Naive thymus-derived CD8-positive, alpha-beta T cell (primary cell): ENCODE measurements at places on chromosomes 7 and 10. TPM values are rescaled to one million over a fixed set of nuclear protein-coding genes. Genes with fewer than 3 reads are reported as not detected.

The CTNNA3 gene
- polyA plus RNA-seq, result not detected

The OR6V1 gene
- polyA plus RNA-seq, result not detected

The ABCB1 gene
- 34.7 TPM for polyA plus RNA-seq

The BEND7 gene
- polyA plus RNA-seq, result not detected

The ZPBP gene
- not detected for polyA plus RNA-seq

The CFAP69 gene
- polyA plus RNA-seq, result not detected

The HBP1 gene
- 55.6 TPM for polyA plus RNA-seq

The TPST1 gene
- 6.7 TPM for polyA plus RNA-seq

The NEUROG3 gene
- not detected for polyA plus RNA-seq

The CALHM1 gene
- polyA plus RNA-seq, result not detected

The GPR15LG gene
- not detected for polyA plus RNA-seq

The ASB10 gene
- not detected for polyA plus RNA-seq

The PAPSS2 gene
- polyA plus RNA-seq, result 0.05 TPM

DNA sequence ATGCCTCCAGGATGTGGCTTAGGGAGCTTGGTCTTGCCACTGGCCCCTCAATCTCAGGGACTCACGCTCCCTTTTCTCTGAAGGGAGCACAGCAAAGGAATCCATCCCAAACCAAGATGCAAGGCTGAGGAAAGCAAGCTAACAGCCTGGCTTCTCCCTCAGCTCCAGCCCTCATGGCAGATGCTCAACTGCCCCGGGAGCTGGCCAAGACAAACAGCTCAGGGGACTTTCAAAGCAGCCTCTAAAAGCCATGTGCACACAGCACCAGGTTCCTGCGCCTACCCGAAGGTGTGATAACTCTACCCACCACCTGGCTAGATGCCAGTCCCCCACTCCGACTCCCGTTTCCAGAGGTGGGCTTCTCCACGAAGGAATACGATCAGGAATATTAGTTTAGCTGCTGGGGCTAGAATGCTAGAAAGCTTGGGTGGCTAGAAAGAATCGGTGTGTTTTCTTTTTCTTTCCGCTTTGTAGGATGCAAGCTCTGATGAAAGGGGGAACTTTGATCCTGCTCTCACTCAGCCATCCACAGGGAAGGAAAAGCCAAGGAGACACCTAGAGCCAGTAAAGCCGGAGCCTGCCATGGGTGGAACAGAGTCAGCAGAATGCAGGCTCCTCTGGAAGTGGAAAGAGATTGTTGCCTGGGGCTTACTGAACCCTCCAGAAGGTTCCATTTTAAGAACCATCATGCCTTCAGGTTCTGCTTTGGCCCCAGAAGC lies 89.0 kb upstream of the FGFR2 start:
- DNase-seq, result no peak
- H3K4me1 ChIP-seq, result no peaks in the 10 kb centered on the region
- H3K27ac ChIP-seq, result no peak overlapping the region
- H3K36me3 ChIP-seq, result no peaks in the 10 kb centered on the region
- peaks cover 15% of the 10 kb centered on the region for H3K27me3 ChIP-seq

GRCh38 chr10:95601116-95601719 lies 40.0 kb upstream of the SORBS1 start:
- peaks cover 2% of the 10 kb centered on the region for H3K27me3 ChIP-seq
- H3K4me3 ChIP-seq, result no peak overlapping the region
- no peak for DNase-seq
- no peak overlapping the region for H3K27ac ChIP-seq

DNA sequence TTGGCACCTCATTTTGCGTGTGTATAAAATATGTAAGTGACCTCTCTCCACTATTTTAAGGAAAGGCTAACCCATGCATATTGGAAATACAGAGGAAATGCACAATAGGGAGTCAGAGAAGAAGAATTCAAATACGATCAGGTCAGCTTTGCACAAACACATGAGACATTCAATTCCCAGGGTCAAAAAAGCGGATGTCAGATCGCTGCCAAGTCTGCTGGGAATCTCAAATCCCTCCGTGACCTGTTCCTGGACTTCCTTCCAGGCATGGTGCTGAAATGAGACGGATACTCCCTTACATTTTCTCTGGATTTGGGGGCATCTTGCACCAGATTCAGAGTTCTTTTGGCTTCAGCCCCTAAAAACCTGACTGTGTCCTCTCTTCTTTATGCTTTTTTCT lies 91.9 kb upstream of the PRKCQ start:
- H3K4me3 ChIP-seq, result no peak overlapping the region
- no peaks in the 10 kb centered on the region for H3K4me1 ChIP-seq
- no peak for DNase-seq
- no peak overlapping the region for H3K27ac ChIP-seq
- no peaks in the 10 kb centered on the region for H3K27me3 ChIP-seq

GRCh38 chr7:128231021-128231420 lies 10.1 kb upstream of the LEP start:
- peaks cover 5% of the 10 kb centered on the region for H3K27me3 ChIP-seq
- no peak overlapping the region for H3K4me3 ChIP-seq
- H3K27ac ChIP-seq, result no peak overlapping the region
- H3K4me1 ChIP-seq, result no peaks in the 10 kb centered on the region
- no peaks in the 10 kb centered on the region for H3K36me3 ChIP-seq

GRCh38 chr10:75899816-75900390 lies 468.5 kb downstream of the LRMDA start:
- no peak overlapping the region for H3K27ac ChIP-seq
- H3K27me3 ChIP-seq, result peaks cover 5% of the 10 kb centered on the region
- DNase-seq, result no peak
- no peaks in the 10 kb centered on the region for H3K36me3 ChIP-seq
- no peak overlapping the region for H3K4me3 ChIP-seq

- H3K4me3 ChIP-seq, result no peak overlapping the region
- no peak for DNase-seq
- H3K27ac ChIP-seq, result peak overlapping the region; percentile 78
- H3K36me3 ChIP-seq, result peaks cover 38% of the 10 kb centered on the region
- no peaks in the 10 kb centered on the region for H3K27me3 ChIP-seq
Measured at GRCh38 chr10:101901340-101901739, 57.7 kb upstream of the KCNIP2 start.

DNA sequence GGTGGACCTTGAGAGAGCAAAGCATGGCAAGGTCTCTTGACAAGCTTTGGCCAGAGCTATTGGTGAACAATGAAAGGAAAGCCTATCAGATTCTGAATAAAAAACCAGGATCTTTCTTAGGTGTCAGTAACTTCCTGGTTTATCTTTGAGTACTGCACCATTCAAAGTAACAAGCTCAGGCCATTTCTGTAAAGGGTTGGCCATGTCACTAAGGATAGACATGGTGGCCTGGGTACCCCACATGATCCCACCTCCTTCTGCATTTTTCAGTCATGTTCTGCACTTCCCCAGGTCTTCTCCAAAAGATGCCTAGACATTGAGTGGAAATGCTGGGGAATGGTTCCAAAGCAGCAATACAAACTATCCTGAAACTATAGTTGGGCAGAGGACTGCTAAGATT lies 242.0 kb downstream of the ARHGAP12 start:
- peaks cover 36% of the 10 kb centered on the region for H3K36me3 ChIP-seq
- no peaks in the 10 kb centered on the region for H3K27me3 ChIP-seq
- H3K4me1 ChIP-seq, result no peaks in the 10 kb centered on the region
- H3K27ac ChIP-seq, result no peak overlapping the region

DNA sequence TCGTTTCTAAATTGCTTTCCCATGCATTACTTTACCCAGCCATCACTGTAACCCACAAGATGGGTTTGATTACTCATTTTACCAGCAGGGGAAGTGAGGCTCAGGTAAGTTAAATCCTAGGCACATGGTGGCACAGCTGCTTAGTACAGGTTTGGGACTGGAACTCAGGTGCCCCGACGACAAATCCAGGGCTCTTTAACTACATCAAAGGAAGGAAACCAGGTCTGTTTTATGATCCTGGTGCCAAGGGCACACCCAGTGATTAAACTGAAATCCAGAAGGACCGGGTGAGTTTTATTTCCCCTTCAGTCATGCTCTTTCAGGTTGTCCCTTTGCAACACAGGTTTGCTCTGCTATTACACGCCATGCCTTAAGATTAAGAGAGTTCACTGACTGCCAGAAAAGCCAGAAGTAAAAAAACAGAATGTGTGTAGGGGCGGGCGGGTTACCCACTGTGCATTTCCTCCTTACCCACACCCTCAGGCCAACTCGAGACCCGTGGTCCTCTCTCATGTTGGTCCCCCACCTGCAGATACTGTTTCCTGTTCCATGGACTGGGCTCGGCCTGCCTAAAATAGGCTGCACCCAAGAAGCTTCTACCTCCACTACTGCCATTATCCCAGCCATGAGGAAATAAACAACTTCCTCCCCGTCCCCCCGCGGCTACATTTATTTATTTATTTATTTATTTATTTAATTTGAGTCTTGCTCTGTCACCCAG lies 55.1 kb upstream of the KDM7A start:
- no peaks in the 10 kb centered on the region for H3K27me3 ChIP-seq
- peaks cover 49% of the 10 kb centered on the region for H3K4me1 ChIP-seq
- peak overlapping the region; percentile 100 for H3K27ac ChIP-seq
- H3K4me3 ChIP-seq, result peak overlapping the region; percentile 93
- H3K36me3 ChIP-seq, result no peaks in the 10 kb centered on the region

DNA sequence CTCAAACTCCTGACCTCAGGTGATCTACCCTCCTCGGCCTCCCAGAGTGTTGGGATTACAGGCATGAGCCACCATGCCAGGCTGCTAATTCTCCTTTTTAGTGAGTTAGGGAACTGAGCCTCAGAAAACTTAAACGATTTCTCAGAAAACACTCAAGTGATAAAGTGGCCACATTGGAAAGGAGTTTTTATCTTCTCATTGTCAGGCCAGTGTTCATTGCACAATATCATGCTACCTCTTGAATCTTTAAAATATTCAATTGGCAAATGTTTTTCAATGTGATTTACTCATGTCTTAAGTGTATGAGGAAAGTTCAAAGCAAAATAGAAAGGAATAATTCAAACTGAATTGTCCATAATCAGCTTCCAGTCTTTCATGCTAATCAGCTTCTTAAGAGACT lies 80.7 kb downstream of the ITGB8 start:
- H3K27ac ChIP-seq, result no peak overlapping the region
- H3K4me1 ChIP-seq, result no peaks in the 10 kb centered on the region
- H3K36me3 ChIP-seq, result no peaks in the 10 kb centered on the region
- DNase-seq, result no peak
- H3K27me3 ChIP-seq, result no peaks in the 10 kb centered on the region

GRCh38 chr7:101625031-101625791 lies 3.9 kb downstream of the MYL10 start:
- H3K27ac ChIP-seq, result no peak overlapping the region
- DNase-seq, result no peak
- H3K36me3 ChIP-seq, result no peaks in the 10 kb centered on the region
- peaks cover 2% of the 10 kb centered on the region for H3K4me1 ChIP-seq
- no peak overlapping the region for H3K4me3 ChIP-seq

DNA sequence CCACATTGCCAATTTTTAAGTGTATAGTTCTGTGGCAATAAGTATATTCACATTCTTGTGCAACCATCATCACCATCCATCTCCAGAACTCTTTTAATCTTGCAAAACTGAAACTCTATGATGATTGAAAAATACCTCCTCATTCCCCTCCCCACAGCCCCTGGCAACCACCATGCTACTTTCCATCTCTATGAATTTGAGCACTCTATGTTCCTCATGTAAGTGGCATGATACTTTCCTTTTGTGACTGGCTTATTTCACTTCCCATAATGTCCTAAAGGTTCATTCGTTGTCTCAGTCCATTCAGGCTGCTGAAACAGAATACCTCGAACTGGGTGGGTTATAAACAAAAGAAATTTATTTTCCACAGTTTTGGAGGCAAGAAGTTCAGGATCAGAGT lies 23.4 kb upstream of the EGR2 start:
- no peaks in the 10 kb centered on the region for H3K36me3 ChIP-seq
- H3K27me3 ChIP-seq, result peaks cover 5% of the 10 kb centered on the region
- DNase-seq, result no peak
- H3K4me1 ChIP-seq, result peaks cover 8% of the 10 kb centered on the region
- H3K27ac ChIP-seq, result no peak overlapping the region
- H3K4me3 ChIP-seq, result no peak overlapping the region

GRCh38 chr10:97921581-97922021 lies 72.0 kb downstream of the GOLGA7B start:
- no peak overlapping the region for H3K27ac ChIP-seq
- no peak overlapping the region for H3K4me3 ChIP-seq
- H3K4me1 ChIP-seq, result peaks cover 6% of the 10 kb centered on the region
- DNase-seq, result no peak
- H3K36me3 ChIP-seq, result no peaks in the 10 kb centered on the region

DNA sequence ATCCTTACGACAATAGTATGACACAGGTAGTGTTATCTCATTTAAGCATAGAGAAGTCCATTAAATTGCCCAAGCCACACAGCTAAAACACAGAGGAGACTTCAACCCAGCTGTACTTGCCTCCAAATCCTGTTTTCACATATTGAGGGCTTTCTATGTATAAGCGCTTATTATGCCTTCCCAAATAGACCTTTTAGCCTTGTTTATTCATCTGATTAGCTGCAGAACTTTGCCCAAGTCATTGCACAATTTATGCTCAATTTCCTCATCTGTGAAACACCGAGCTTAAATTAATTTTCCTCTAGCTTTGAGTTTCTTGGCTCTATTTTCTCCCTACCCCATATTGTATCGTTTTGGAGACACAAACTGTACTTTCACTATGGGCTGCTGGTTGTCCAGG lies 15.5 kb downstream of the NPS start:
- H3K36me3 ChIP-seq, result no peaks in the 10 kb centered on the region
- no peak overlapping the region for H3K27ac ChIP-seq
- no peak for DNase-seq

- no peak overlapping the region for H3K27ac ChIP-seq
- no peaks in the 10 kb centered on the region for H3K36me3 ChIP-seq
- H3K4me3 ChIP-seq, result no peak overlapping the region
Measured at GRCh38 chr10:4361581-4361980, 464.4 kb upstream of the AKR1E2 start.

- H3K4me1 ChIP-seq, result no peaks in the 10 kb centered on the region
- no peaks in the 10 kb centered on the region for H3K27me3 ChIP-seq
- no peak overlapping the region for H3K4me3 ChIP-seq
- no peak overlapping the region for H3K27ac ChIP-seq
Measured at GRCh38 chr7:157224627-157225026, 85.9 kb downstream of the UBE3C start.

GRCh38 chr10:52703898-52704297 lies 68.7 kb downstream of the MBL2 start:
- H3K36me3 ChIP-seq, result no peaks in the 10 kb centered on the region
- H3K4me3 ChIP-seq, result no peak overlapping the region
- DNase-seq, result no peak
- no peaks in the 10 kb centered on the region for H3K27me3 ChIP-seq

- no peak overlapping the region for H3K27ac ChIP-seq
- peaks cover 40% of the 10 kb centered on the region for H3K27me3 ChIP-seq
- no peak overlapping the region for H3K4me3 ChIP-seq
Measured at GRCh38 chr7:76272851-76273497, 29.5 kb upstream of the HSPB1 start.

GRCh38 chr10:127527891-127528290 lies 21.2 kb upstream of the NPS start:
- H3K36me3 ChIP-seq, result no peaks in the 10 kb centered on the region
- H3K27ac ChIP-seq, result no peak overlapping the region
- DNase-seq, result no peak
- H3K4me3 ChIP-seq, result no peak overlapping the region
- no peaks in the 10 kb centered on the region for H3K4me1 ChIP-seq

DNA sequence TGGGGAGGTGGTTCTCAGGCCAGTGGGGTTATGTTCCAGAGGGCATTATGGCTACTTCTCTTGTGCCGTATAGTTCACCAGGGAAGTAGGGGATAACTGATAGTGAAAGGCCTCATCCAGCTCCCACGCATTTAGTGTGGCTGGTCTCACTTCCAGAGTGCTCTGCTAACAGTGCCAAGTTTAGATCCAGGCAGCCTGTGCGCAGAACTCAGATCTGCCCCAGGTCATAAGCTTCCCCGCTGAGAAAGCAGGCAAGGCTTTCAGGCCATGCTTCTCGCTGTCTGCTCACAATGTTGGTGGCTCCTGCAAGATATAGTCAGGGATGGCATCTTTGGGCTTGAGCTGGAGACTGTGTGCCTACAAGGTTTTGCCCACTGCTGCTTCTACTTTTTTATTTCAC lies 11.3 kb downstream of the AGK start:
- no peak overlapping the region for H3K4me3 ChIP-seq
- no peak overlapping the region for H3K27ac ChIP-seq
- peaks cover 36% of the 10 kb centered on the region for H3K4me1 ChIP-seq
- no peak for DNase-seq
